Upper lobe of left lung (tissue), 6 donors: ENCODE measurements at places on chromosomes 16 and 17.

DNA sequence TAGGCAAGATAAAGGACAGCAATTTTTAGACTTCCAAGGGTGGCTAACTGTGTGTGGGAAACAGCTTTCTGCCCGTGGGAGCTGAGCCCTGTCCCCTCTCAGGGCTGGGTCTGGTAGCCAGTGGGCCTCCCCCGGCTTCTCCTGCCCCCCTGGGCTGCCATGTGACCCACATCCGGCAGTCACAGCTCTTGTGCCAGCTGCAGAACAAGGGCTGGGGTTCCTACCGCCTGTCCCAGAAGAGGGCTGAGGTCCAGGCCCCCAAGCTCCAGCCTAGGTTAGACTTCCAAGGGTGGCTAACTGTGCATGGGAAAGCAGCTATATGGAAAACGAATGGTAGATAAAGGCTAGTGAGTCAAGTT lies 6.1 kb downstream of the GAST start:
- DNase-seq = no peak

DNA sequence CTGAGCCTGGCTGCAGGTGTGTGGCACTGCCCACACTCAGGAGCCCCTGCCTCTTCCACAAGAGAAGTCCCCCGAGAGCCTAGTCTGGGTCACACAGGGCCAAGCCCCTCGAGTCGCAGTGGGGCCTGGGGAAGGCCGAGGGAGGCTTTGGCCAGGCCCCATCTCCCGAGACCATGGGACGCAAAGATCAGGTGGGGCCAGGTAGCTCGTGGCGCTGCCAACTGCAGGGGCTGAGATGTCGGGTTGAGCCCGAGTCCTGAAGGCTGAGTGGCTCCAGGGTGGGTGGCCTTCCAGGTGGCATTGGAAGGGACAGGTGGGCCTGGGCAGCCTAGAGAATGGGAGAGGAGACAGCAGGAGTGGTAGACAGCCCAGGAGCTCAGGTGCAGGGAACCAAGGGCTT lies 6.3 kb downstream of the TRAF7 start:
- peak; percentile 54 for DNase-seq

- no peak for DNase-seq
Observed at GRCh38 chr16:9518051-9518450, 426.6 kb downstream of the HAPSTR1 start.

GRCh38 chr17:40026816-40027613 lies 11.8 kb downstream of the CSF3 start:
- peak; percentile 86 for DNase-seq

DNA sequence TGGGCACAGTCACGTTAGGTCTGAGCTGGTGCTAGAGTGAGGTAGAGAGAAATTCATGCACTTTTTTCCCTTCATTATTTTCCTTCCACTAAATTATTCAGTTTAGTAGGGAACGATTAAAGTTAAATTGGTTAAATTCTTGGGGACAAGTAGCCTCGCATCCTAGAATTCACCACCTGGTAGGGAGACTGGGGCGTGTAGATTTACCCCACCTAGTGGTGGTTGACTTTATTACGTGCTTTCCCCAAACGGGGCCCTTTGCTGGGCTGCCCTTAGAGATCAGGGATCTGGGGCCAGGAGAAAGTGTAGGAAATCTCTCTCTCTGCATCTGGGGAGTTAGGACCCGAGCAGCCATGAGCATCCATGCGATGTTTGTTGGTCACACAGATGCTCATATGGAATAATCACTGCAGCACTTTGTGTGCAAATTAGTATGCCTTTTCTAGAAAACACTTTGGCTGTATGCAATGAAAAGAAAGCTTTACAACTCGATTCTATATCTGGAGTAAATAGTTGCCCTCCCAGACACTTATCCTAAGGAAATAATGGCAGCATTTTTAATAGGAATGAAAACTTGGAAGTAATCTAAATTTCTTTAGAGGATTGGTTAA lies 107.0 kb downstream of the PLCG2 start:
- no peak for DNase-seq

- no peak for DNase-seq
Observed at GRCh38 chr17:64097196-64097936, 32.6 kb downstream of the ERN1 start.

- DNase-seq = no peak
Observed at GRCh38 chr16:52066962-52067361, 480.0 kb downstream of the TOX3 start.

DNA sequence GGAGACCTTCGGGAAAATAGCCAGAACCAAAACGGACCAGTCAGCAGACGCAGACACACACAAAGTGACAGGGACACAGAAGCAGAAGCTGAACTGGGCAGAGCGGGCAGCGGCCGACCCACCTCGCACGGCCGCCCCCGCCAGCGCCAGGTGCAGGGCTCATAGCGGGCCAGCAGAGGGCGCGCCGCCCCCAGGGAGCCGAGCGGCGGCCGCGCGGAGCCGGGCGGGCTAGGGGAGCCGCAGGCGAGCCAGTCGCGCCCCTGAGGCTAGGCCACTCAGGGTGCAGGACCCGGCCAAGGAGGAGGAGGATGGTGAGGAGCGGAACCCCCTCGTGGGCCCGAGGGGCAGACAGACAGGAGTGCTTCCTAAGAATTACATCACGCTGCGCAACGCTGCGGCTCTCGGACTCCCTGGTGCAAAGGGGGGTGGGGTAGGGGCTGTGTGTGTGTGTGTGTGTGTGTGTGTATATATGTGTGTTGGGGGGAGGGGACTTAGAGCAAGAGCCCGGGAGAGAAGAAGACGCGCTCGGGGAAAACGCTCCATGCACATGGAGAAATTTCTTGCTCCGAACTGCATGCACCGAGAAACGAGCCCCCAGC lies 913 bp upstream of the NOG start:
- peak; percentile 53 for DNase-seq

GRCh38 chr16:80923356-80923755 lies 83.3 kb downstream of the CMC2 start:
- no peak for DNase-seq

DNA sequence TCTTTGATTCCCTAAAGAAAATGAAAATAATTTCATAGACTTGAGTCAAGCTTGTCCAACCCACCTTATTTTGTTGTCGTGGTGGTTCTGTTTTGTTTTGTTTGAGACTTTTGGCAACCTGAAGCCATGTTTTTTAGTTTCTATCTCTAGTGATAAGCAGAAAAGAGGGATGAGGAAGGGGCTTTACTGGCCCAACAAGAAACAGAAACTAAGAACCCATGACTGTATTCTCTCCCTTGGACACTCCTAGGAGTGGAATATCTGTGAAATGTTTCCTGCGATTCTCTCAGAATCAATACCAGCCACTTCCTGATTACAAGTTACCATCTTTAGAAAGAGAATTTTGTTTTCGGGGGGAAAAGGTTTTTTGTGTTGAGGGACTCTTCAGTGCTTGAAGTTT lies 207.5 kb downstream of the PRKCA start:
- DNase-seq = no peak

DNA sequence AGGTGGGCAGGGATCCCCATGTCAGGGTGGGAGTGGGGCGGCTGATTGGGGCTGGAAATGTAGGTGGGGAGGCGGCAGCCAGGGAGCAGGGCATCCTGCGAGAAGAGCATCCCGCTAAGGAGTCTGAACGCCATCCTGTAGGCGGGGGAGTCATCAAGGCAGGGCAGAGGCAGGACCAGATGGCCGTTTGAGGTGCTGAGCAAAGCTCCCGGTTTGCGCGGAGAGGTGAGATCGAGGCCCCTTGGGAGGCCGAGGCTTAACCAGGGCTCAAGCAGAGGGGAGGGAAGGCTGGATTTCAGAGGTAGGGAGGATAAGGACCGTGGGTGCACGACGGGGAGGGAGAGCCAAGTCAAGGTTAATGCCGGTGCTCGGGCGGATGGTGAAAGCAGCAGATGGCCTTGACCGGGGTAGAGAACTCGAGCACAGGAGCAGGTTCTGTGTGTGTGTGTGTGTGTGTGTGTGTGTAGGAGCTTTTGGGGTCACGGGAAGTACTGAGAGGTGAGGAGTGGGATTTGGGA lies 472 bp upstream of the NME2 start:
- DNase-seq = peak; percentile 25

GRCh38 chr16:2591476-2592240 lies 53.8 kb downstream of the PDPK1 start:
- no peak for DNase-seq

DNA sequence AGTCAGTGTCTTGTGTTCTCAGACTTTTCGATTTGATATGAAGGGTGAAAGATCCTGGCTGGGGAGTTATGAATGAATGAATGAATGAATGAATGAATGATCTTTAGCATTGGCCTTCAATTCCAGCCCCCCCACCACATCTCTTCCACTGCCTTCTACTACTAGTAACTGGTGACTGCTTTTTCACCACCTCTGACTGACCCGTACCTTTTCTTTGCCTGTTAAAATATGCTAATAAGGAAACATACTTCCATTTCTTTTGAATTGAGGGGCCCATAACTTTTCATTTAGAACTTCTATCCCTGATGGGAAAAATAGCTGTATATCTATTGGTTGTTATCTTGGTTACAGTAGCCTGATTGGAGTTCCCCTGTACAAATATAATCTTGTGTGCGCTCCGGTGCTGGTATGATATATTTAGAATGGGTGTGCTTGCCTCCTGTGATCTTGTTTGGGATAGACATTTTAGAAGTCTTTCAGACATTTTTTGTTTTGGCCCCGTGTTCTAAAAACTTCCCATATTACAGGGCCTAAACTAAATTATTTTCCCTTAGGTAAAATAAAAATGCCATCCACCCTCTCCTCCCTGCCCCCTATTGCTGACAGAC lies 3.4 kb downstream of the LYRM1 start:
- DNase-seq = no peak

- DNase-seq = no peak
Observed at GRCh38 chr16:35364263-35364662, 1904.9 kb downstream of the TP53TG3F start.

GRCh38 chr17:65544672-65545071 lies 16.8 kb downstream of the AXIN2 start:
- no peak for DNase-seq

DNA sequence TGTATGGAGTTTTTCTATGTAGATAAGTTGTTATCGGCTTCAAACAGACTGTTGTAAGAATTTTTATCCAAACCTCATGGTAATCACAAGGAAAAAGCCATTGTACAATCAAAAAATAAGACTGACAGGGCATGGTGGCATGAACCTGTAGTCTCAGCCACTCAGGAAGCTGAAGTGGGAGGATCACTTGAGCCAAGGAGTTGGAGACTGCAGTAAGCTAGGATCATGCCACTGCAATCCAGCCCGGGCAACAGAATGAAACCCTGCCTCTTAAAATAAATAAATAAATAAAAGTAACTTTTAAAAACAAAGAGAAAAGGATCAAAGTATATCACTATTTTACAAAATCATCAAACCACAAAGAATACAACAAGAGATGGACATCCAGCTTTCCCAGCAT lies 14.4 kb downstream of the OR1A1 start:
- DNase-seq = no peak

GRCh38 chr17:69271023-69271422 lies 42.4 kb upstream of the ABCA10 start:
- no peak for DNase-seq

DNA sequence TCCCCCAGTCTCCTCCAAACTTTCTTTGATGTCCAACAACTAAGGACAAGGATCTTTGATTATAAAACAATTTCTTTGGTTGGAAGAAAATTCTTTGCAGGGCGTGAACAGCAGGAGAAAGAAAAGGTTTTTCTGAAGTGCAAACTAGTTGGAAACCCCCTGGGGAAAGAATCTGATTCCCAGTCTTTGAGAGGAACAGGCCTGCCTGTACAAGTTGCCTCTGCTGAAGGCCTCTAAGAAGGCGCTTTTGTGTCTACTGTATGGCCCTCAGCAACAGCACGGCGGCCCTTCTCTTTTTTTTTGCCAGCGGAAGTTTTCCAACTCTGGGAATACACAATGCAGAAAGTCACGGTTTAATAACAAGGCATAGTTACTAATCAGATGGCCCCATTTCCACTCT lies 14.0 kb downstream of the RNF43 start:
- DNase-seq = no peak

GRCh38 chr17:19703106-19703827 lies 13.1 kb downstream of the SLC47A2 start:
- DNase-seq = no peak

DNA sequence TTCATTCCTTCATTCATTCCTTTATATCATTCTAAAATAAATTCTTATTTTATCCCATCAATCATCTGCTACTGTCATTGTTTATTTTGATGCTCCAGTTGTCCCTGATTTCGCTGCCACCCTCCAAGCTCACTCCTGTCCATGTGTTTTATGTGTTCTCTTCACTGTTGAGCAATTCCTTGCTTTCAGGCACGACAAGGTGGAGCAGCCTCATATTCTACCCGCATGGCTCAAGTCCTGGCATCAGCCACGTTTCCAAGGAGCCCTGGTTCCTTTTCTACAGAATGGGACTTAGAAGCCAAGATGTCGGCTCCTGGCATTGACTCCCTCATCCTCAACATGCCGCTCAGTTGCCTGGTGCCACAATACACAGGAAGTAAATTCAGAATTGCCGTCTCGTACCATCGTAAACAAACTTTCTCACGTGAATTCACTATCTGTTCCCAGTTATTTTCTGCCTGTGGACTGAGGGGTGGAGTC lies 139.0 kb downstream of the RPTOR start:
- no peak for DNase-seq

- no peak for DNase-seq
Observed at GRCh38 chr16:23206986-23207385, 24.4 kb downstream of the SCNN1G start.

GRCh38 chr16:66485376-66485775 lies 58.3 kb downstream of the BEAN1 start:
- DNase-seq = no peak

GRCh38 chr16:55264949-55265348 lies 59.1 kb upstream of the IRX6 start:
- DNase-seq = no peak

DNA sequence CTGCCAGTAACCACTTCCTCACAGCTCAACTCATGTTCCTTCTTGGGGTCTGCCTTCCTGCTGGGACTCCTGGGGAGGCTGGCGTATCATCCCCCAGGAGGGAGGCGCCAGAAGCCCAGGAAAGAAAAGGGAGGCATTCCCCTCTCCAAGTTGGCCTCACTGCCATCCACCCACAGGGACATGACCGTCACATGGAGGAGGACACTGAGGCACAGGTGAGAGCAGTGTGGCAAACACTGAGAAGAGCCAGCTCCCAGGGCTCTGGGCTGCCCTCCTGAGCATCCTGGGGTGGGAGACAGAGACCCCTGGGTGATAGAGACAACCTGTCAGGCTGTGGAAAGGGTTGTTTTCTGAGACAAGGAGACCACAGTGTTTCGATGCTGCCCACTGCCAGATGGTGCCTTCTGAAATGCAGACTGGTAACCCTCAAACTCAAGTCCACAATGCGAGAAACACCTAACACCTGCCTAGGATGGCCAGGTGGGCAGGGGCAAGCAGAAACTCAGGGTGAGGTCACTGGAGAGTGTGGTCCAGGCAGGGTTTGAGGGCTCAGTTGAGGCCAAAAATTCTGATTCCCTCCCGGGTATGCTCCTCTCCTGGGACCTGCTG lies 1722.1 kb downstream of the TP53TG3F start:
- DNase-seq = no peak

DNA sequence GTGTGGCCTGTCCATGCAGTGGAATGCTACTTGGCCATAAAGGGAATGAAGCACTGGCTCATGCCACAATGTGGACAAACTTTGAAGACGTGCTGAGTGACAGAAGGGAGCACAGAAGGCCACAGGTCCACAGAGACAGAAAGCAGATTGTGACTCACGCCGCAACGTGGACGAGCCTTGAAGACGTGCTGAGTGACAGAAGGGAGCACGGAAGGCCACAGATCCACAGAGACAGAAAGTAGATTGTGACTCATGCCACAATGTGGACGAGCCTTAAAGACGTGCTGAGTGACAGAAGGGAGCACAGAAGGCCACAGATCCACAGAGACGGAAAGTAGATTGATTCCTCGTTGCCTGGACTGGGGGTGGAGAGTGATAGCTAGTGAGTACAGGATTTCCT lies 19.2 kb downstream of the ZC3H18 start:
- no peak for DNase-seq

GRCh38 chr17:74827800-74828199 lies 31.9 kb downstream of the GRIN2C start:
- peak; percentile 73 for DNase-seq
